ENCODE measurements at places on chromosomes 5 and 9.
A peak's percentile ranks its signal among the peaks of the same experiment; 100 is the strongest.

DNA sequence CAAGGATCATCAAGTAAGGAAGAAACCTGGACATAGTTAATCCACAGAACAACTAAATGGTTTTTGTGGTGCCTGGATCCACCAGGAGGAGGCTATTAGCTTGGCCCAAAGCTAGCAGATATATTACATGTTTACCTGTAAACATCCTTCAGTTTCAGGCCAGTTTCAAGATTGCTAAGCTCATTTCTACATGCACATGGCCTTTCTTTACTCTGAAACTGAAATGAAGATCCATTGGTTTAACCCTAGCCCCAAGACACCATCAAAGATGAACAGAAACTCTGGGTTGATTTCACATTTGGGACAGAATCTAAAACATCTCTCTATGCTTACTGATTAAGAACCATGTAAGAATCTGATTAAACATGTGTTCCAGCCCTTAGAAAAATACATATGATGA is 611.8 kb downstream of the TLE1 start:
- no peak for DNase-seq

DNA sequence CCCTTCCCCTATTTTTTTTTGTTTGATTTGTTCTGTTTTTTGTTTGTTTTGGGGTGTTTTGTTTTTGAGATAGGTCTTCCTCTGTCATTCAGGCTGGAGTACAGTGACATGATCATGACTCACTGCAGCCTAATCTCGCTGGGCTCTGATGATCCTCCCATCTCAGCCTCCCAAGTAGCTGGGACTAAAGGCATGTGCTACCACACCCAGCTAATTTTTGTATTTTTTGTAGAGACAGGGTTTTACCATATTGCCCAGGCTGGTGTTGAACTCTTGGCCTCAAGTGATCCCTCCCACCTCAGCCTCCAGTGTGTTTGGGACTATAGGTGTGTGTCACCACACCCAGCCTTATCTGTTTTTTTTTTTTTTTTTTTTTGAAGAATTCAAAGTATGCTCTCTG is 605.4 kb downstream of the DNAH5 start:
- no peak for DNase-seq

DNA sequence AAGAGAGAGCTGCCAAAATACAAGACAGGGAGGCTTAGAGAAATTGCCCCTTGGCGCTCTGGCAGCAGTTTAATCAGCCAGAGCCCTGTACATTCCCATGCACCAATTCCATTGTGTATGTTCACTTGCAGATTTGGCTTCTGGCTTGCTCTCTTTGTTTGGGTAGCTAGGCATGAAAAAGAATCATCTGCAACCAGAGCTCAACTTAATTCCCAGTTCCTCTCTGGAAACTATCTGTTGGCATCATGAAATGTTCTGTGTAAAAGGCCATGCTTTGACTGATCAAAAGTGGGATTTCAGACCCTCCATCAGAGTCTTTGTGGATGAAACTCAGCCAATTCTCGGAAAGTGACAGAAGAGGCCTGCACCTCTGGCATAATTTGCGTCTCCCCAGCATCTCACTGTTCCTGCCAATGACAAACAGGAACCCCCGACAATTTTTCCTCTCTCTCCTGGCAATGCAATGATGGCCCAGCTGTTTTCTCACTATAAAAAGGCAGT is 53.8 kb upstream of the RAD23B start:
- no peak for DNase-seq

- no peak for DNase-seq
Measured at GRCh38 chr5:126460977-126461376, 37.8 kb downstream of the GRAMD2B start.

- no peak for DNase-seq
Measured at GRCh38 chr5:154191467-154192261, 1.1 kb downstream of the GALNT10 start.

DNA sequence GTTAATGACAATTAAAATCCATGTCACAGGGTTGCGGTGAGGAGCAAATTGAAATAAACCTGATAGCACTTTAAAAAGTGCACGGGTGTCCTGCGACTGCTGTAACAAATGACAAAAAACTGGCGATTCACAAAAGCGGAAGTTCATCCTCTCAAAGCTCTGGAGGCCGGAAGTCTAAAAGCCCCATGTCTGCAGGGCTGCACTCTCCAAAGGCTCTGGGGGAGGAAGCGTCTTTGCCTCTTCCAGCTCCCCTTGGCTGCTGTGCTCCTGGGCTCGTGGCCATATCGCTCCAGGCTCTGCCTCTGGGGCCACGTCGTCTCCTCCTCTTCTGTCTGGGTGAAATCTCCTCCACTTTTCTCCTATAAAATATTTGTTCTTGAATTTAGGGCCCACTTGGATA is 273.9 kb upstream of the IRX2 start:
- DNase-seq, result no peak

DNA sequence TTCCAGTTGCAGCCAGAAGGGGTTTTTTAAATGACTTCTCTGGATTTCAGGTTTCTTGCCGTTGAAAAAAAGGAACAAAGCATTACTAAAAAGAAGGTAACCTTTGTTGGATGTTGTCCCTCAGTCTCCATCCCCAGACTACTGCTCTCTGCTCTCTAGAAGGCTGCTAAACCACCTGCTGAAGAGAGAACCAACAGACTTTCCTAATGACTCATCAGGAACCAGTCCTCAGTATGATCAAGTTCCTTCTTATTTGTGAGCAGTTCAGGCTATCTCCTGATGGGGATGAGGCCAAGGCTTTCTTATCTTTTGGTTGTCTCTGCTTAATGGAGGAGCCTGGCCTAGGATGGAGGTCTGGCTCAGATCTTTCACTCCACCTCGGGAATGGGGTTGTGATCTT is 4.1 kb downstream of the KIF4B start:
- no peak for DNase-seq

GRCh38 chr5:140239939-140240700 is 62.8 kb downstream of the PFDN1 start:
- no peak for DNase-seq

GRCh38 chr5:82802954-82803353 is 274.2 kb downstream of the TMEM167A start:
- no peak for DNase-seq

- no peak for DNase-seq
Measured at GRCh38 chr5:43192558-43193180, 644 bp downstream of the NIM1K start.

- no peak for DNase-seq
Measured at GRCh38 chr5:16539169-16539666, 73.6 kb upstream of the ZNF622 start.

GRCh38 chr5:15717001-15717400 is 217.0 kb downstream of the FBXL7 start:
- DNase-seq, result no peak

DNA sequence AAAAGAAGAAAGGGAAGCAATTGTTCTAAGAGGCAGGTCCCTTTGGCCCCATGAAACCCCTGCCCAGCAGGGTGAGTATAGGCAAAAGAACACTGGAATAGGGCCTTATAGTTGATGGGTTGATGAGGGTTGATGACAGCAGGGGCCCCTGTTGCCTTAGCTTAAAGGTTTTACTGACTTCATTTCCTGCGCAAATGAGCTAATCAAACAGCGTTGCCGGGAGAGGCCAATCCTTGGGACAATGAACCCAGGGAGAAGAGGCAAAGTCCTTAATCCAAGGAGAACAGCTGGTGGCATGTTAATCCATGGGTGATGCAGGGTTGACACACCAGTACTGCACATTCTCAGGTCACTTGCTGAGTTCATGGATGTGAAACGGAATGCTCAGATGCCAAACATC is 22.0 kb upstream of the EPB41L4B start:
- DNase-seq, result no peak

DNA sequence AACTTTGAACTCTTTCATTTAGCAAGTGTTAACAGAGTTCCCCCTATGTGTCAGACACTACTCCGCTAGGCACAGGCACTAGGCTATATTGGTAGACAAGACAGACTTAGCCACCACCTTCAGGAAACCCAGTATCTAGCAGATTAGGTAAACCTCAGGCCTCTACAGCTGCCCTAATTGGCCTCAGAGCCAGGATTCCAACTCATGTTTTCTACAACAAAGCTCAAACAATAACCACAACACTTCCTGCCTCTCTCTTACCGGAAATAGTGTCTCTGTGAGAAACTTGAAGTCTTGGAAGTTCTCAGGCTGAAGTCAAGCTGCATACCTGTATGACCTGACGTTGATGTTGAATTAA is 116.6 kb upstream of the SLC44A1 start:
- no peak for DNase-seq

DNA sequence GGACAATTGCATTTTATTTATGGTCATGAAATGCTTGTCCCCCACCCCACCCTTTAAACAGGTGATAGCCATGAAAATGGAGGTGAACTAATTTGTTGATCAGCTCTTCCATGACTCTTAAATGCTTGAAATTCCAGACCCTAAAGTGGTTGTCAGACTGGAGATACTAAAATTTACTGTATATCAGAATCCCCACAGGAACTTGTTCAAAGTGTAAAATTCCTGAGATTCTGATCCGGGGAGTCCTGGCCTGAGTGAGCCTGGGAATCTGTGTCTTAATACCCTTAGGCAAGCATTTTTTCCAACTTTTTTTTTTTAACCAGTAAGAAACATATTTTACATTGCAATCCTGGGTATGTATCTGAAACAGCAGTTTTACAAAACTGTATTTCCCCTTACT is 4.7 kb downstream of the SKP2 start:
- no peak for DNase-seq

GRCh38 chr9:4573634-4574389 is 83.5 kb downstream of the SLC1A1 start:
- DNase-seq, result no peak

DNA sequence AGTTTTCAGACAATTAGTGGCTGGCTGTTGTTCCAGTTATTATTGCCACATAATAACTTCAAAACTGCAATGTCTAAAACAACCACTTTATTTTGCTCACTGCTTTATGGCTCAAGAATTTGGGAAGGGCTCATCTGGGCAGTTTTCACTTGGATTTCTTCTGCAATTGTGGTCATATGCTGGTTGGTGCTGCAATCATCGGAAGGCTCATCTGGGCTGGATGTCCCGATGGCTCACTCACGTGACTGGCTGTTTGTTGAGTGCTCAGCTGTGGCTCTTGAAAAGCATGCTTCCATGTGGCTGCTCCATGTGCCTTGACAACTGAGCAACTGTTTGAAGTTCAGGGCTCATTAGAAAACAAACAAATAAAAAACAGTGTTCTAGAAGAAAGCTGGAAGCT is 1032.5 kb downstream of the DTWD2 start:
- DNase-seq, result no peak

- no peak for DNase-seq
Measured at GRCh38 chr5:86070719-86071118, 547.0 kb upstream of the COX7C start.

GRCh38 chr9:127808347-127809001 is 5.8 kb downstream of the FPGS start:
- no peak for DNase-seq

GRCh38 chr5:168179192-168179593 is 112.3 kb upstream of the WWC1 start:
- DNase-seq, result no peak

DNA sequence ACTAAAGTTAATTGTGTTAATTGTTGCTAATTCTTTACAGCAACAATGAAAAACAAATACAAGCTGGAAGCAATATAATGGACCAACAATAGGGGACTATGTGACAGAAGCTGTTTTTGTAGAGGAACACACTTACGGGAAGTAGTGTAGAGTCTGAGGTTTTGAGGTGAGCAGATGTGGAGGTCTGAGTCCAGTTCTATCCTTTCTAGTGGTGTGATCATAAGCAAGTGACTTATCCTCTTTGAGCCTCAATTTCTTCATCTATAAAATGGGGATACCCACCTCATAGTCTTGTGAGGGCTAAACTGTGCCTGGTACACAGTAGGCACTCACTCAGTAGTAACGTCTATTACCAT is 28.3 kb downstream of the ALG2 start:
- DNase-seq, result no peak

- DNase-seq, result no peak
Measured at GRCh38 chr5:1477341-1477740, 32.1 kb upstream of the SLC6A3 start.

- DNase-seq, result no peak
Measured at GRCh38 chr5:143562935-143563334, 159.4 kb upstream of the NR3C1 start.

- DNase-seq, result no peak
Measured at GRCh38 chr9:32431940-32432555, 47.6 kb downstream of the ACO1 start.

DNA sequence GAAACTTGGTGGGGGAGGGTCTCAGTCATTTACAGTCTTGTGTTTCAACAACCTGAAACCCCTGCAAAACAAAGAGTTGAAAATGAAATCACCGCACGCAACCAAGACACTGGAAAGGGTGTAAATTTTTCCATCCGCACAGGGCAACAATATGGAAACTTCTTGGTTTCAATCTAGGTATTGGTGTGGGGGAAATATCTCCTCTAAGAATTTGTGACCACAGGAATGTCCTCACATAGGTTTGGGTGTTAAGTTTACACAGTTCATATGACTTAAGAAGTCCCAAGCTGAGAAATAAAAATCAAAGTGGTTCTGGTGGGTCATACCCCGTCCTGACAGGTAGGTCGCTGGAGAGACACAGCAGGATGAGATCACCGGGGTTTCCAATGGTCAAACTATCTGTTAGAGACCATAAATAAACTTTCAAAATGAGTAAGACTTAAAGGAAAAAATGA is 51.9 kb upstream of the PIP5K1B start:
- DNase-seq, result no peak

DNA sequence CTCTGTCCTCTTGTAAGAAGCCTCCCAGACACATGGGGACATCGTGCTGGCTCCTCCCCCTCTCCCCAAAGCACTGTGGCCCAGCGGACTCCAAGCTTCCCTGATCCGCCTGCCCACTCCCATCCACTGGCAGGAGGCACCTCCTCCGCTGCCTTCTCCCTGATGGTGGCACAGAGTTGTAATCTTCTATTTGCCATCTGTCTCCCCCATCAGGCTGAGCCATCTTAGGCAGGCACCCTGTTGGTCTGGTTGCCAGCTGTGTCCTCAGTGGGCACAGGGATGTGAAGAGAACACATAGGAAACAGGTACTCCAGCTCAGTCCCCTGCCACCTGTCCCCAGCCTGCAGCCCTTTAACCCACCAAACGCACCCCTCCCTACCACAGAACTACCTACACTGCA is 5.4 kb upstream of the ZDHHC12 start:
- DNase-seq, result peak; percentile 4

DNA sequence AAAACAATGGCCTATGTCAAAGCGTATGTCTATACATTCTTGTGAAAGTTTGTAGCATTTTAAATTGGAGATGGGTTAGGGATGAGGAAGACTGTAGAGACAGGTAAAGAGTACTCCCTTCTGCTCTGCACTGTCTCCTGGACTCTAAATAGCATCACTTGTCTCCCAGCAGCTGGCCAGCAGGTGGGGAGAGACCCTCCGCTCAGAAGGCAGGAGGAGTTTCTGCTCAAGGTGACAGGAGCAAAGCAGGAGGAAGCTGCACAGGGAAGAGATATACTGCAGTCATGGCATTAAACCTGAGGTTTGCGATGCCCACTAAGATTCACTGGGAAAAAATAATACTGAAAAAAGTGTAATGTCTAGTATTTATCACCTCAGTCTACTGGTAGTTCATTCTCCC is 10.7 kb upstream of the ASTN2 start:
- no peak for DNase-seq

DNA sequence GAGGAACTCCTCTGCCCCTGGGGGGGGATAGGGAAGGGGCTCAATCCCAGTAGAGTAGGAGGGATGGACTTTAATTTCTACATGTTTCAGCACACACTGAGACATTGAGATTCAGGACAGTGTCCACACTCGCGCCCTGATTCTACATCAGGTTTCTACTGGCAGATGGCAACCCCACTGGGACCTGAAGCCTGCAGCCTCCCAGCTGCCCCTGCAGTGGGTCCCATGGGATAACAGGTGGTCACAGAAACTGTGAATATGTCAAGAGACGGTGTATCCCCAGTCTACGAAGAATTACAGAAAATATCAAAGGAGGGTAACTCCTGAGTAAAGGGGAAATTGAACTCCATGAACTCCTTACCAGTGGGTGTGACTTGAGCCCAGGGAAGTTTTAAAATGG is 2.4 kb upstream of the TERT start:
- DNase-seq, result no peak
